ENCODE measurements at places on chromosomes 3 and 15.
A peak's percentile ranks its signal among the peaks of the same experiment; 100 is the strongest.

DNA sequence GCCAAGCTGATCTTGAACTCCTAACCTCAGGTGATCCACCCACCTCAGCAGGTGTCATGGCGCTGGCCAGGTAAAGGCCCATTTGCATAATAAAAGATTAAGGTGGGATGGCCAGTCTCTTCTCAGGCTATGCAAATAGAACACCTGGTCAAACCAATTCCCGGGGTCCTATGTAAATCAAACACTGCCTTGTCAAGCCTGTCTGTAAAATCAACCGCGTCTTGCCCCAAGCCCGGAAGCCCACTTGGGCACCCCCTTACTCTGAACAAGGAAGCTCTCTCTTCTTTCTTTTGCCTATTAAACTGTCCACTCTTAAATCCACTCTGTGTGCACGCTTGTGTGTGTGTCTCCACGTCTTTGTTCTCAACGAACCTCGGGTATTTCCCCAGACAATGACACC is 13.0 kb upstream of the POC1A start:
- no peak for DNase-seq

GRCh38 chr3:177431525-177432176 is 234.4 kb upstream of the TBL1XR1 start:
- no peak for DNase-seq

DNA sequence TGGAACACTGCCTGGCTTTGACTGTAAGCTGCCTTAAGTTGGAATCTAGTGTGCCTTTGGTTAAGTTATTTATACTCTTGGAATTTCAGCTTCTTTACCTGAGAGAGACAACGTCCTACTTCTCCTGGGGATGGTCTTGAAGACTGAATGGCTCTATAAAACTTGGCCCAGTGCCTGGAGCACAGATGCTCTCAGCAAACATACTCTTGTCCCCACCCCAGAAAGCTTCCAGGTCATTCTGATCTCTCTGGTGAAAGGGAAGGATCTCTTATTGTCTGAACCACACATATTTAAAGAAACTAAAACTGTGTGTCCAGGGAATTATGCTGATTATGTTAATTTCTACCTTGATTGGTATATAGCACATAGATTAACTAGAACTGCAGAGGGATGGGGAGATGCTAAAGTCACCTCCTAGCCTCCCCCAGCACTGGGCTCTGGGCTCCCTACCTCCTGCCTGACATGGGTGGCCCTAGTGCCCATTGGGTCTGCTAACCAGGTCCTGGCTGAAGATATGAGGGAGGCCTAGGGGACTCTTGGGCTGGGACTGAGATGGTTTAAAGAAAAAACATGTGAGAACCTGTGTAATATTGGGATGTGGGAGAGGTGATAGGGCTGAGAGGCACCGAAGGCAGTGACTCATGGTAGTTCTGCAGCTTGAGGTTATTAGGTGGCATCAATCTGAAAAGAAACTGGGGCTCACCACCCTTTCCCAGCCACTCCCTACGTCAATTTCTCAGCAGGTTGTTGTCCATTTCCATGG is 171.0 kb downstream of the RPLP1 start:
- DNase-seq = no peak

DNA sequence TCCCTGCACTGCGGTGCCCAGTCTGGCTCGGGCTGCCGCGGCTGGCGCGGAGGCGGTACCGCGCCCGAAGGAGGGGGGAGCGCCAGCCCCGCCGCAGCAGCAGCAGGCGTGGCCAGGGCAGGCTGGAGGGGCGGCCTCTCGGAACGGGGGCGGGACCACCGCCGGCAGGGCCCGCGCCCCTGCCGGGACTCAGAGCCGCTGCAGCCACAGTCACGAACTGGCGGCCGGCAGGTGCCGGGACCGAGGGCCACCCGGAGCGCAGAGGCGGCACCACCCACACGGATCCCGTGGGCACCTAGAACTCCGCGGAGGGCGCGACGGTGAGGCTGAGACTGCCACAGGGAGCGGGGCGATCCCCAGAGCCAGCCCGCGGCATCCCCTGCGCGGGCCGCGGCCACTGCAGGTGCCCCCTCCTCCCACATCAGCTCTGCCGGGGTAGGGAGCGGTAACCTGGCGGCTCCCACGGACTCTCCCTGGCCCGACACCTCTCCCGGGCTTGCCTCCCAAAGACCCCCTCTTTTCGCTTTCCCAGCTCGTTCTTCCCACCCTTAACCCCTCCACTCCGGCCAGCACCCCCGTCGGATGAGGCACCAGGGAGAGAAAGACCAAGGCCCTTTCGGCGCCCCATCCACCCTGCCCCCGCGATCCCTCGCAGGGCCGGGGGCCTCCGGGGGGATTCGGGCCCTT is at the start of gene VWA5B2:
VWA5B2 (plus strand) TSS at position 192 of the 687 bp plus-strand sequence. CDS start 944 bp downstream, outside the sequence.
- peak; percentile 25 for DNase-seq

GRCh38 chr15:88035381-88035780 is 221.2 kb downstream of the NTRK3 start:
- no peak for DNase-seq

- no peak for DNase-seq
Measured at GRCh38 chr15:90423801-90424319, 35.8 kb downstream of the IQGAP1 start.

- no peak for DNase-seq
Measured at GRCh38 chr15:41730543-41730942, 43.7 kb upstream of the MAPKBP1 start.

- DNase-seq = peak; percentile 94
Measured at GRCh38 chr15:70271422-70272088, 173.8 kb upstream of the TLE3 start.

DNA sequence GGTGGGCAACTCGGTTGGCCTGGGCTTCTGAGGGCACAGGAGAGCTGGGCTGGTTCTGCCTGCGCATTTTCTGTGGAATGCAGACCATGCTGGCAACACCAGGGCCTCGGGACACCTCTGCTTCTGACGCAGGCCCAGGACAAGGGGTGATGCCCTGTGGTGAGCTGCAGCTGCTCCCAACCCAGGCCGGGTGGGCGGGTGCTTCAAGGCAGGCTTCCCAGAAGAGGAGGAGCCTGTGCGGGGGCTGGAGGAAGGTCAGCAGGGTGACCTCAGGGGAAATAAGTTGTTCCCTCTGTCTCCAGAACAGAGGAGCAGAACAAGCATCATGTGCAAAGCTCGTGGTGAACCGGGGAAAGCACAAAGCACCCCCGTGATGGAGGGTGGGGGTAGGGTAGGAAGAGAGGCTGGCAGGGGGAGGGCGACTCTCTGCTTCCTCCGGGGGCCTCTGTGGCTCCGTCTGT is 11.0 kb upstream of the PLXNA1 start:
- DNase-seq = no peak

DNA sequence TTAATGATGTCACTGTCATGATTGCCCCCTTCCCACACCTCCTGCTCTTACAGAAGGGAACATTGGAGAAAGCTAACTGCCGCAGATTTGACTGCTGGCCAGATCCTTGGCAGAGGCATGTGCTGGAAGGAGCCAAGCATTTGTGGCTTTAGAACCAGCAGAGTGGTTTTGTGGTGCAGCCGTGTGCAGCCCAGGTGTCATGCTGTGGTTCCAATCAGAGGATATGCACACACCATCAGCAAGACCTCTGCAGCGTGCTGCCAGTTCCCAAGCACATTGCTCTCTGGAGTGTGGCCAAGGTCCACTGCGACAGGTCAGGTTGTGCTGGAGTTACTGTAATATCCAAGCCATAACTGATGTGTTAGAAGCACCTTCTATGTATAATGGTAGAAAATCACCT is 61.6 kb downstream of the OTOL1 start:
- DNase-seq = no peak

GRCh38 chr15:68411343-68411675 is 20.7 kb downstream of the ITGA11 start:
- no peak for DNase-seq

DNA sequence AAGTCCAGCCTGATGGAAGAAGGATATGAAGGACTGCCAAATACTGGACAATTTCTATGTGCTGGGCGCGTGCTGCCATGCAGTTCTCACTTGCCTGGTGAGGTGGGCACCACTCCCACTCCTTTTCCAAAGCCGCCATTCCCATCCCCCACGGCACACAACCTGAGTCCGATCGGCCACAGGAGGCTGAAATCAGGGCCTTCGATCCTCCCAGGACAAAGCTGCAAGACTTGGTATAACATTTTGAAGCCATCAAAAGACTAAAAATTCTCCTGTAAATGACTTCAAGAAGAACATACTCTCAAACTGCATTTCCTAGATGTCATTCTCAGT is 3.1 kb upstream of the MAP6D1 start:
- DNase-seq = no peak

DNA sequence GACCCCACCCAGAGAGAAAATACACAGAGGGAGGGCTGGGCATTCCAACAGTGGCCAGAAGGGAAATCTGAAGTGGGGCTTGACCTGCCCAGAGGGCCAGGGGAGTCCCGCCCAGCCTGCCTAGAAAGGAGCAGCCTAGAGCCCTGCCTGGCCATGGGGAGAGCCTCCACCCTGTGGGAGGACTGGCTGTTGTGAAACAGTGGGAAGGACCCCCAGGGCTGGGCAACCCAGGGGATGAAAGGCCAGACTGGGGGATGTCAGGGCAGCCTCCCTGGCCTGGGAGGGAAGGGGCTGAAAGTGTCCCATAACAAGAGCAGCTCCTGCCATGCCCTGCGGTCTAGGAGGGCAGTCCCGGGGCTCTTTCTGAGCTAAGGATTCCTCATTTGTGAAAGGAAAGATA is 69.0 kb downstream of the SLC12A8 start:
- no peak for DNase-seq

GRCh38 chr3:44416031-44417030 is 61.1 kb downstream of the ZNF445 start:
- no peak for DNase-seq

GRCh38 chr15:62153228-62153627 is 11.9 kb downstream of the C2CD4B start:
- DNase-seq = no peak

GRCh38 chr3:89565098-89565497 is 457.7 kb downstream of the EPHA3 start:
- DNase-seq = no peak

DNA sequence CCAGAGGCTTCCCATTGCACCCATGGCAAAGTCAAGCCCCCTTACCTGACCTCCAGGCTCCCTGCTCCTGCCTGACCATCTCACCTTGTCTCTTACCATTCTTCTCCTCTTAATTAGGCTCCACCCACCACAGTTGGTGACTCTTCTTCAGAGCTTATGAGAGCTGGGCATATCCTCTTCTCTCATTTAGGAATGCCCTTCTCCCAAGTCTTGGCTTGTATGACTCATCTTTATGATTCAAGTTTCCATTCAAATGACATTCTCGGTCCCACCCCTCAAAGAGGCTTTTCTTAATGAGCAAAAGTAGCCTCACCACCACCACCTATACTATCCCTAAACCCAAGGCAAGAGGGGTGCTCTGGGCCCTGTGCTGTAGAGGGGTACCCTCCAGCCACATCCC is 55.3 kb upstream of the NUDT16 start:
- DNase-seq = peak; percentile 4

GRCh38 chr15:90086868-90087268 is 15.4 kb downstream of the IDH2 start:
- DNase-seq = peak; percentile 36

- DNase-seq = peak; percentile 82
Measured at GRCh38 chr3:129316248-129317013, 37.8 kb downstream of the HMCES start.

GRCh38 chr15:65752151-65752700 is 39.9 kb downstream of the DENND4A start:
- DNase-seq = peak; percentile 15

DNA sequence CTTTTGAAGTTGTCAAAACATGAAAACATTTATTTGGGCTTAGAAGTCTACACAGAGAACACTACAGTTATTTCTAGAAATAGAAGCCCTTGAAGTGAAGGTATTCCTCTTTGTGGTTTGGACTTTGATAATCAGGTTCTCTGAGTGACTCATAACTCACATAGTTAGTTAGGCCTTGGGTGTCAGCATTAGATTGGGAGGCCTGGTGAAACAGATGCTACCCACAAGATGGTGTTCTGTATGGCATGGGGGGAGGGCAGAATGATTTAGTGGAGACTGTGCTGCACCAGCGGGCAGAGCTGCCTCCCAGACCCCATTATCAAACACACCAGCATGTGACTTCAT is 108.9 kb upstream of the ETV5 start:
- no peak for DNase-seq

- DNase-seq = no peak
Measured at GRCh38 chr15:92670621-92671020, 15.0 kb upstream of the FAM174B start.

GRCh38 chr3:165854696-165855095 is 17.5 kb upstream of the BCHE start:
- DNase-seq = no peak

GRCh38 chr3:82293867-82294266 is 532.4 kb upstream of the GBE1 start:
- no peak for DNase-seq

DNA sequence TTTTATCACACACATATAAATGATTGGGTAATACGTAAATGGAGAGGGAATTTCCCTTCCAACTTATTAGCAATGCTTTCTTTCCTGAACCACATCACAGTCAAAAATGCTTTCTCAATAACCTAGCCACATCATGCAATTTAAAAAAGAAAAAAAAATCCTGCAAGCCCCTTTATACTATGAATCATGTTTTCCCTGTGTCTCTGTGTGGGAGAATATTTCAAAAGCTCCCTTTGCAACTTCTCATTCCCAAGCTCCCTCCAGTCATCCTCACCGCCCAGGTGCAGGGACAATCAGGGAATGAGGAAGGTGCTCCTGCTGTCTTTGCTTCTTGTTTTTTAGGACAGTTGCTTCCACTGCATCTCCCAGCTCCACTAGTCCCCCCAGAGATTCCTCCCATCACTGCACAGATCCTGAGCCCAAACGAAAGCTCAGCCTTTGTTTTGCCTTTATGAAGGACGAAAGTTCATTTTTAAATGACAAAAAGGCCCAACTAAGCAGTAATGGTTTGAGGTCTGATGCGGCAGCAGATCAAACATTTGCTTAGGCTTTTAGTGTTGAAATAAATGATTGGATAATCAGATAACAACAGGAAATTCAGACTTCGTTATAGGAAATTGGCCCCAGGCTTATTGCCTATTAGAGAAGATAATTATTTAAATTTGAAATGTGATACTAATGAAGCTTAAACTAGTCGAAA is 47.8 kb upstream of the ADGRG7 start:
- peak; percentile 4 for DNase-seq

DNA sequence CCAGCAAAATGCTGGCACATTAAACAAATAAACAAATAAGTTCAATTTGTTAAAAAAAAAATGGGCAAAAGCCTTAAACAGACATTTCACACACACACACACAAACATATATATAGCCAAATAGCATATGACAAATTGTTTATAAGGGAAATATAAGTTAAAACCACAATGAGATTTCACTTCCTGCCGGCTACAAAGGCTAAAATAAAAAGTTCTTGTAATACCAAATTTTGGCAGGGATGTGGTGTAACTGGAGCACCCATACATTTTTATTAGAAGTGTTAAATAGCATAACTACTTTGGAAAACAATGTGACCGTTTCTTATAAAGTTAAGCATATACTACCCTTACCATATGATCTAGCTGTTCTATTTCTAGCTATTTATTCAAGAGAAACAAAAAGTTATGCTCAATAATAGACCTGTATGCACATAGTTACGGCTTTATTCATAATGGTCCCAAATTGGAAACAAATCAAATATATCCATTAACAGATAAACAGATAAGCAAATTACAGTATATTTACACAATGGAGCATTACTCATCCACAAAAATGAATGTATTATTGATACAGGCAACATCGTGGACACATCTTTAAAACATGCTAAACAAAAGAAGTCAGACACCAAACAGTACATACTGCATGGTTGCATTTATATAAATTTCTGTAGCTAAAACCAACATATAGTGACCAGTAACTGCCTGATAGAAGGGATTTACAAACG is 93.9 kb downstream of the EOMES start:
- peak; percentile 32 for DNase-seq

GRCh38 chr3:160945336-160945735 is 159.8 kb downstream of the B3GALNT1 start:
- no peak for DNase-seq
